ENCODE measurements at places on chromosomes 6 and 20.
A peak's percentile ranks its signal among the peaks of the same experiment; 100 is the strongest.

DNA sequence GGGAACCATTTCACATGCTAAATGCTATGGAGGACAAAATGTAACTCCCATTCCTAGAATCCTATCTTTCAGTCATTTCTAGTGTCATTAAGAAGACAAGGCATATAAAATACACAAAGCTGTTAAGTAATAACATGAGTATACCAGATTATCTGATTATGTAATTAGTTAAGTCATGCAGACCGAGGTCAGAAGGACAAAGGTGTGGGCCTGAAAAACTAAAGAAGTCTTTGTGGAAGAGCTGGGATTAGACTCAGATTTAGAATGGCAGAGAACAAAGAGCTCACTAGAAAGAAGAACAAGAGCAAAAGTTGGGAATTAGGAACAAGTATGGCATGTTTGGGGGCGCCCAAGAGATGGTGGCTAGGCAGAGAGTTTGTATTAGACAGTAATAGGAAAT lies 37.0 kb downstream of the EFHC1 start:
- no peak for DNase-seq

GRCh38 chr20:63491635-63492230 lies 7.2 kb downstream of the EEF1A2 start:
- no peak for DNase-seq

GRCh38 chr6:33172688-33173534 lies 19.4 kb downstream of the COL11A2 start:
- DNase-seq: peak; percentile 10

- DNase-seq: no peak
These were observed 156.2 kb downstream of the KIF16B start for GRCh38 chr20:16417001-16417400.

DNA sequence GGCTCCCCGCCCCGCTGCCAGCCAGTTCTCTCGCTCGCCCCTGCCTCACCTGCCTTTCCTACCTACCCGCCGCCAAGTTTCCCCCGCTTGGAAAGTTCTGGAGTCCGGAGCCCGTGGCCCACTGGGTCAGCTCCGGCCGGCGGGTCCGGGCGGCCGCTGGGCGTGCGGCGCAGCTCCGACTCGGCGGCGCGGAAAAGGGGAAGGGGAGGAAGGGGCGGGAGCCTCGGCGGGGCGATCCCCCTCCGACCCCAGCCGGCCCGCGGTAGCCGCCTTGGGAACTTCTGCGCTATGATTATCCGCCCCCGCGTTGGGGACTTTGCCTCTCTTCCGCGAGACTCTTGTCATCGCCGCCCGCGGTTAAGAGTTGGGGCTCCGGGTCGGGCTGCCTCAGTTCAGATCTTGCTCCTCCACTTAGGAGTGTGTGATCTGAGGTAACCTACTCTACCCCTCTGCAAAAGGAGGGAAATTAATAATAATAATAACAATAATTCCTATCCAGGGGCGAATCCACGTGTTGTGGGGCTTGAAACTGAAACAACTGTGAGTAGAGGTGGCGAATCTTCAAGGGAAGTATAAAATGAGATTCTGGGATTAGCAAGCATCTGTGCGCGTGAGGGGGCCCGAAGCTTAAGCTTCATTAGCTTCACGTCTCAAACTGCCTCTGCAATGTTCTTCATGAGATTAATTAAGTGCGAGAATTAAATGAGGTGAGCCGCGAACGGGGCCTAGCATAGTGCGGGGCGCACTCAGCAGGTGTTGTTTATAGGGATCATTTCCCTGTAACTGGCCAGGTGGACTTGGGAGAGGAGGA lies 30.8 kb downstream of the SF3B5 start:
- peak; percentile 68 for DNase-seq

DNA sequence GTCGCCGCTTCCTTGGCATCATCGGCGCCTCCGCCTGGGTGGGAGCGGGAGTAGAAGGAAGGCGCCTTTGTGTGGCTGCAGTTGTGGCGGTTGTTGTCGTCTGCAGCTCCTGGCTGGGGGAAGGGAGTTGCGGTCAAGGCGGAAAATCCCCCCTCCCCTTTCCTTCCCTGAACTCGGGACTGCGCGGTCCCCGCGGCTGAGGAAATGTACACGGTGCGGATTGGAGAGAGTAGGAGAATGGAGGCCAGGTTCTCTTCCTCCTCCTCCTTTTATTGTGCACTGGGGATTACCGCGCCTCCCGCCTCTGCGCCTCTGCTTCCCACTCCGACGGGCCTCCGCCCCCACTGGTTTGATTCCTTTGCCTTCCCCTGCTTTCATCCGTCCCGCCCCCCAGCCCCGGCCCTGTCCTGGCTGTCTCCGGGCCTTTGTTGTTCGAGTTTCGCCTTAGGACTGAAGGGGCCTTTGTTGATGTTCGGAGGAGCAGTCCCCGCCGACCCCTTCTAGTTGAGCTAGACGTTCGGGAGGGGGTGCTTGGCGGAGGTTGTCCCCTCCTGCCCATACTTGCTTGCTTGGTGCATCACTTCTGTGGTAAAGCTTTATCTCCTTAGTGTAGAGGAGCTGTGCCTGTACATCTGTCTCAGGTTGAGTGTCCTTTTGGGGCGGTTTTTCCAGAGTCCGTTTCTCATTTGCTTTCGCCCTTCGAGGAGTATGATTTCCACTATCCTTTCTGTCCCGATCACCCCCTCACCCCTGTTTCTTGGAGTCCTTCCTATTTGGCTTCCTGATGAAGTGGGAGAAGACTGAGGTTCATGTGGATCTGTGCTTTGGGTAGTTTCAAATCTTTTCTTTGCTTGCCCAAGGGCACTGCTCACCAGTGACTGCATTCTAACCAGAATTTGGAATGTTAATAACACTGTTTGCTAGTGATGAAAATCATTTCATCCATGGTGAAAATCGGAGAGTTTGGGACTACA lies 764 bp downstream of the ZNF292 start:
- DNase-seq: no peak

DNA sequence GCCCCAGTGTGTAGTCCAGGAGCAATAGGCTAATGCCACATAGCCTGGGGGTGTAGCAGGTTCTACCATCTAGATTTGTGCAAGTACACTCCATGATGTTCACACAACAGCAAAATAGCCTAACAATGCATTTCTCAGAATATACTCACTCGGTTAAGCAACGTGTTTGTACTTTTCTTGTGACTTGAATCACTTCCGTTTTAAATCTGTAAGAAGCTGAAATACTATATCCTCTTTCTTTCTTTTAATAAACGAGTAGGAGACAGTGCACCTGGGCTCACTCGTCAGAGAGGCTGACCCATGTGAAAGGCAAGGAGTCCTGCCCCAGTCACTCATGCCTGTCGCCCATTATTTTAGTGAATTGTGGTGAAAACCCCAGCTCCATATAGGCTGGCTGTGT lies 201.6 kb downstream of the FOXA2 start:
- no peak for DNase-seq

- no peak for DNase-seq
These were observed 100.1 kb downstream of the EPB41L2 start for GRCh38 chr6:130962966-130963365.

DNA sequence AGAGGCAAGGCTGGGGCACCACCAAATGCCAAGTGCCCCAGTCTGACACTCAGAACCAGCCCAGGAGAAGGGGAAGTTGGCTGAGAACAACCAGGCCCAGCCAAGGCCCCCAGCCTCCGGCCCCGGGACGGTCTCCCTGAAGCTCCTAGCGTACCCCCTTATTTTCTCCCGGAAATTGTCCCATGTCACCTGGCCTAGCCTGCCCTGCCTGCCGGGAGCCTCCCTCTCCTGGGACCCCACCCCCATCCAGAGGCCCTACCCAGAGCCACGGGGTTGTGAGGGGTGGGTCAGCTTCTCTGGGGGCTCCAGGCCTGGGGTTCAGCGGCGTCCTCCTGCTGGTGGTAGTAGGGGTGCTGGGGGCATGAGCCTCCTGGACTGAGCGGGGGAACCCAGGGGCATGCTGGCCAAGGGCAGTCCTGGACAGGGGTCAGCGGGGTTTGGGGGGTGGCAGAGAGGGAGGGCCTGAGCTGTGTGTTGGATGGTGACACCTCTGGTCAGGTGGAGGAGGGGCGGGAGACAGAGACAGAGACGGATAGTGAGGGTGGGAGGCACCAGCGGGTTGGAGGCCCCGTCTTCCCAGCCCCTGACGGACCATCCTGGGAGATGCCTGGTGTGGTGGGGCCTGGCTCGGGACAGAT lies 7.9 kb upstream of the SLCO4A1 start:
- no peak for DNase-seq

DNA sequence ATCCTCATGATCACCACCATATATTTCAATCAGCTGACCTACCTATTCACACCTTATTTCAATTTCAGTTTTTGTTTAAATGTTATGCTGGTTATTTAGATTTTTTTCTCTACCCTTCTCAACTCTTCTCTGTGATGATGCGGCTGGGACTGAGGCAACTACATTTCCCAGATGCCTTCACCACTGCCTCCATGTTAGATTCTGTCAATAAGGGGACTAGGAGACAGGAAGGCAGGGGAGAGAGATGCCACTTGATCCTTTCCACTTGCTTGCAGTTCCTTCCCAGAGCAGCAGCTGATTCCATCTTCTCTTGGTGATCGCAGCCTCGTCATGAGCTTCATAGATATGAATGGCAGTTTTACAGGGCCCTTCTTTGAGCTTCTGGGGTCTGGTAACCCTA lies 33.5 kb upstream of the POU3F2 start:
- no peak for DNase-seq

DNA sequence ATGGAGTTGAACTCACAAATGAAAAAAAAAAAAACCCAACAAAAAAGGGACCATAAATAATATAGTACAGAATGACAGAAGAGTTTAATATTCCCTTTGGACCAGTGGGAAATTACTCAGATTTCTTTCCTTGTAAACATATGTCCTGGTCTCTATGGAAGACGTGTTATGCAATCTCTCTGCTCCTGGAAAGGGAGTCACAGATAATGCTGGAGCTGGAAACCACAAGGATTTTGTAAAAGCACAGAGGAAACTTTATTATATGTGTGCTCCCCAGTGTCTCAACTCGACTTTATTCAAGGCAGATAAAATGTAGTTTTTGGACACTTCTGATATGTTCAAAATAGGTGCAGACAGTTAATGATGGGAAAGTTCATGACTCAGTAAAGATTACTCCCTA lies 88.1 kb upstream of the ZFP64 start:
- DNase-seq: no peak

- DNase-seq: no peak
These were observed 60.8 kb downstream of the FAM83B start for GRCh38 chr6:54907355-54907754.

GRCh38 chr6:158113802-158114201 lies 54.3 kb downstream of the SERAC1 start:
- DNase-seq: no peak

DNA sequence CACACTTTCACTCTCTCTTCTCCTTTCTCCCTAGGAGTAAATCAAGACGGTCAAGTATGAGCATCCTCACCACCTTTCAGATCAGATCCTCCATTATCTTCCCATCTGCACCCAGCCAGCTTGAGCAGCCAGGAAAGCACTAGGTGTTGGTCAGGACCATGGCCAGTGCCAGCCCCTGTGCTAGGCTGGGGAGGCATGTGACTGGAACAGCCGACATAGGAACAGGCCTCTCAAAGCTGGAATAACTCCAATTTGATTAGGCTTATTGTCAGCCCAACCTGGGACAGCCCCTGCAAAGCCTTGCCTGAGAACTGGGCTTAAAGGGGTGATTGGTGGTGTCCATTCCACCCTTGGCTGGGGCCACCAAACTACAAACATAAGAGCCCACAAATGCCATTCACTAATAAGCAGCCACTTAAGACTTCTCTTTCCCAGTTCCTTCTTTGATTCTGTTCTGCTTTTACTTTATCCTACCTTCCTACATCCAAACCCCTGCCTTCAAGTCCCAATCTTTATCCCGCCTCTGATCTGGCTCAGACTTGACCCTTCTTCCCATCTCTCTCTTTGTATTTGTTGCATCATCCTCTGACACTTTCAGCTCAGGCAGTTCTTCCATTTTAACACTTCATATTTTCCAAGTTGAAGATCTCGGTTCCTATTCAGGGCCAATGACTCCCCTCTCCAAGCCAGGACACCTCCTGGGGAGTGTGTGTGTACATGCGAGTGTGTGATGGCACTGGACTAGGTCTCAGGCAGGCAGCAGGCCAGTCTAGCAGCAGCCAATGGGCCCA lies 4.5 kb upstream of the TREM2 start:
- DNase-seq: no peak

DNA sequence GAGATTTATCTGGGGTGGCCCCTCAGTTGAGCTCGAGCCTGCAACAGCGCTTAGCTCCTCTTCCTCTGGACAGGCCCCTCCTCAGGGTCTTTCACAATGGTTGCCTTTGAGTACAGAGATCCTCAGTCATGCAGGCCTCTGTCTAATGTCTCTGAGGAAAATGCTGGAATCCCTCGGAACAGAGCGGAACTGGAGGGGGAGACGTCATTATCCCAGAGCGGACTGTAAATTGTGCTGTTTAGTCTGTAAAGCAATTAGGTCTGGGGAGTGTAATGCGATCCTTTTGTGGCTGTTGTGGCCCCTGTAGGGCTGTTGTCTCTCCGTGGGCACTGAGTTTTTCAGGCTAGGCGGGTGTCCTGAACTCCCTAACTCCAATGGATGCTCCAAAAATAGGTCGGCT lies 15.0 kb upstream of the DAAM2 start:
- no peak for DNase-seq

GRCh38 chr20:61762167-61762710 lies 303.4 kb downstream of the TAF4 start:
- no peak for DNase-seq

DNA sequence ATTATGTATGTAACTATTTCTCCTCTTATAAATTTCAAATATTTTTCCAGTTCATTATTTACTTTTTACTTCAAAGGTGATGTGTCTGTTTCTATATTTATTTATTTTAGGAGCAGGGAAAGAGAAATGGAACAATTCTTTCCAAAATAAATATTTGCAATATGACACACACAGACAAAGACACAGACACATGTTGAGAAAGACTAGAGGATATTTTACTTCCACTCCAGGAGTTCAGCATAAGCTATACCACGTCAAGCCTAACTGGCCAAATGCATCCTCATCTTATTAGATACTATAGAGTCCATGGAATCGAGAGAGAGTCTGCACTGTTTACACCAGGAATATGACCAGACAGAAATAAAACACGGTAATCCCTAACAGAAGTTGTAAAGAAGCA lies 13.3 kb downstream of the RALGAPA2 start:
- no peak for DNase-seq

- DNase-seq: no peak
These were observed 41.7 kb downstream of the RNGTT start for GRCh38 chr6:88921734-88922133.

- DNase-seq: no peak
These were observed 275.7 kb downstream of the PAX1 start for GRCh38 chr20:21981179-21981578.

- DNase-seq: no peak
These were observed 8.4 kb downstream of the MBOAT1 start for GRCh38 chr6:20203561-20204511.

GRCh38 chr6:5751525-5752390 lies 255.0 kb downstream of the NRN1 start:
- no peak for DNase-seq

DNA sequence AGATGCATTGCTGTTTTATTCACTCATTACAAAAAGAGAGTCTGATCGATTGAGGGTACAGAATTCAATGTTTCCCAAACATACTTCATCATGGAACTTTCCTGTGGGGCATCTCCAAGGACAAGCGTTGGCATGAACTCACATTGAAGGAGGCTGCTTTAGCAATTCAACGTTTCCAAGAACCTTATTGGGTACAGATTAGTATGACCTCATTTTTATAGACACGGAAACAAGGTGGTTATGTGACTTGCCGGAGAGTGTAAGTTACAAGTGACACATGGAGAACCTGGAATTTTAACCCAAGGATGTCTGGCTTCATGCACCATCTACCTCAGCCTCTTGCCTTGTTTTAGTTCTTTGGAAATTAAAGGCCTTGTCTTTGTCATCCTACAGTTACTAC lies 8.8 kb downstream of the GPR31 start:
- DNase-seq: no peak

- peak; percentile 84 for DNase-seq
These were observed 31.8 kb downstream of the SUN5 start for GRCh38 chr20:32972181-32973076.

GRCh38 chr6:118968416-118968815 lies 33.5 kb upstream of the MCM9 start:
- DNase-seq: no peak
